Activated effector memory CD4-positive, alpha-beta T cell treated with Interleukin-2 at 50 U/mL for 16 hours (primary cell): ENCODE measurements at places on chromosomes 6 and 20.

GRCh38 chr6:2877057-2877882 lies 25.8 kb downstream of the SERPINB9 start:
- no peak for DNase-seq

GRCh38 chr6:122718616-122719015 lies 60.9 kb upstream of the FABP7 start:
- no peak for DNase-seq

- DNase-seq, result peak; percentile 4
These were observed 93.2 kb downstream of the DLGAP4 start for GRCh38 chr20:36399147-36399968.

DNA sequence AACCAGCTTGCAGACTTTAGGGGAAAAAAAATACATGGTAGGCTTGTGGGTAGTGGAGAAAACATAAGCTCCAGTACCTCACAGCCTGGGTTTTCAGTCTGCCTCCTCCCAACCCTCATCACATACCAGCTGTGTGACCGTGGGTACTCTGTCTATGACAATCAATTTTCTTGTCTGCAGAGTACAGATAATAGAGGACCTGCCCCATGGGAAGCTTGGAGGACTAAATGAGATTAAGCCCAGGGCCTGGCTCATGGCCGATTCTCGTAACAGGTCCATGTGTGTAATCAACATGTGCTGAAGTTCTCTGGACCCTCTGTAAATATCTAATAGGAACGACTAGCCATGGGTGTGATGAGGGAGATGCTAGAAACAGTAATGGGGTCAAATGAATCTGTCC lies 34.0 kb downstream of the NT5E start:
- DNase-seq, result no peak

DNA sequence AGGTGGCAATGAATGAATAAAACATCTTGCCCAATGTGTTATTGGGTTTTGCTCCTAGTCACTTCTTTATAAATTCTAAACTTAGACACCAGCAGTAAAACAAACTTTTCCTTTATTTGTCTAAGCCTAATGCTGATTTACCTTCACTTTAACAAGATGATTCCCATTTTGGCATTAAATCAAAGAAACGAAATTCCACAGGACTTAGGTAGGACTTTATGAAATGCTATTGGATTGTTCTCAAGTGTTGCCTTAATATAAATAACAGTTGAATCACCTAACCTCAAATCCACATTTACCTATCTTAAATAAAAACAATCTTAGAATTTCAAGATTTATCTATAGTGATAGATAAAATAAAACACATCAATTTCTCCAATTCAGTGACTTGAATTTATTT lies 831.8 kb downstream of the EPHA7 start:
- no peak for DNase-seq

- no peak for DNase-seq
These were observed 3.9 kb downstream of the HEY2 start for GRCh38 chr6:125753218-125753936.

DNA sequence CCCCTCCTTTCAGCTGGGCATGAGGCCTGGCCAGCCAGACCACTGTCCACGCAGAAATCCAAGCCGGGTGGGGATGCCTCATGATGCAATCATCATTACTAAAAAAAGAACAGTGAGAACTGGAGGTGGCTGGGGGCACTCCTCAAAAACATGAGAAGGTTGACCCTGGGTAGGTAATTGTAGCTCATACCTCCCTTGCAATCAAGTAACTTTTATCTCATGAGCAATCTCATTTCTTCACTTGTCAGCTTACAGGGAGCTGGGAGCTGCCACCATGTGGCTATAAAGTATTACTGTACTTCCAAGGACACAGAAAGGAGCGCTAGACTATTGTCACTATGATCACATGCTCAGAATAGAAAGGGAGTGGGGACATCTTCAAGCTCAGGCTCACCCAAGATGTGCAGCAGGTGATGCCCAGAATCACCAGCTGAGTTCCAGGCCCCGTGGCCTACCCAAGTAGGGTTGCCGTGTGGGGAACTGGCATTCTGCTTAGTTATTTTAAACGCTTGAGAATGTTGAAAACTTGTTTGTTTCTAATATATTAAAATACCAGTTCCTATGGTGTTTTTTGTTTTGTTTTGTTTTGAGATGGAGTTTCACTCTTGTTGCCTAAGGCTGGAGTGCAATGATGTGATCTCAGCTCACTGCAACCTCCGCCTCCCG lies 3.0 kb upstream of the CDH26 start:
- no peak for DNase-seq

- DNase-seq, result peak; percentile 1
These were observed 320.8 kb downstream of the SOX4 start for GRCh38 chr6:21914121-21914973.

DNA sequence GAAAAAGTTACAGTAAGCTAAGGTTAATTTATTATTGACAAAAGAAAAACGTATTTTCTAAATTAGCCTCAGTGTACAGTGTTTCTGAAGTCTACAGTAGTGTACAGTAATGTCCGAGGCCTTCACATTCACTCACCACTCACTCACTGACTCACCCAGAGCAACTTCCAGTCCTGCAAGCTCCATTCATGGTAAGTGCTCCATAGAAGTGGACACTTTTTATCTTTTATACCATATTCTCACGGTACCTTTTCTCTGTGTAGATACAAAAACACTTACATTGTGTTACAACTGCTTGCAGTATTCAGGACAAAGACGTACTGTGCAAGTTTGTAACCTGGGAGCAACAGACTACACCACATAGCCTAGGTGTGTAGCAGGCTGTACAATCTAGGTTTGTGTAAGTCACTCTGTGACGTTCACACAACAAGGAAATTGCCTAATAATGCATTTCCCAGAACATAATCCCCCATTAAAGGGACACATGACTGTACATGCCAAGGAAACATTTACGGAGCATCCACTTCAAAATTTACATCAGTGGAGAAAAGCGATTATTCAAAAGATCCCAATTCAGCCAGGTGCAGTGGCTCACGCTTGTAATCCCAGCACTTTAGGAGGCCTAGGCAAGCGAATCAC lies 133.4 kb downstream of the BANF2 start:
- no peak for DNase-seq

- no peak for DNase-seq
These were observed 225.5 kb upstream of the MARCKS start for GRCh38 chr6:113631666-113632065.

GRCh38 chr6:130766239-130767144 lies 60.7 kb upstream of the SMLR1 start:
- DNase-seq, result no peak
